ENCODE measurements at places on chromosomes 13 and 19. TPM values are rescaled to one million over a fixed set of nuclear protein-coding genes. Genes with fewer than 3 reads are reported as not detected.

Gene HIPK4
- not detected for total RNA-seq

Gene PNMA8C
- not detected for total RNA-seq

DNA sequence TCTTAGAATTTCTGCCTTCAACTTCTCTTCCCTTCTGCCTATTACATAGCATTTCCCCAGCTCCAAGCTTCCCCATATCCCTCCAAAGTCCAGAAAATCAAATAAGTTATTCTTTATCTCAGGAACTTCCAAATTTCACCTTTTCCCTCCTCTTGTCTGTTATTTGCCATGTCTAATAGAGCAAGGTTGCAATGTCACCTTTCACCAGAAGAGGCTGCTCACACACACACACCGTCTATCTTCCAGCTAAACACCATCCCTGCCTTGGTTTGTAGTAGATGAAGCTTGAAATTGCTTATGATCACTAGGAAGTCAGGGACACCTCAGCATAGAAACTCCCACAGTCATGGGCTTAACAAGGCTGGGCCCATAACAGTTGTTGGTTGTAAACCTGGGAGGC is 48.4 kb downstream of the ZNRF4 start:
- DNase-seq = no peak

GRCh38 chr19:418761-419671 is 10.1 kb upstream of the C2CD4C start:
- DNase-seq = no peak

Gene ZNF560
- total RNA-seq = not detected

DNA sequence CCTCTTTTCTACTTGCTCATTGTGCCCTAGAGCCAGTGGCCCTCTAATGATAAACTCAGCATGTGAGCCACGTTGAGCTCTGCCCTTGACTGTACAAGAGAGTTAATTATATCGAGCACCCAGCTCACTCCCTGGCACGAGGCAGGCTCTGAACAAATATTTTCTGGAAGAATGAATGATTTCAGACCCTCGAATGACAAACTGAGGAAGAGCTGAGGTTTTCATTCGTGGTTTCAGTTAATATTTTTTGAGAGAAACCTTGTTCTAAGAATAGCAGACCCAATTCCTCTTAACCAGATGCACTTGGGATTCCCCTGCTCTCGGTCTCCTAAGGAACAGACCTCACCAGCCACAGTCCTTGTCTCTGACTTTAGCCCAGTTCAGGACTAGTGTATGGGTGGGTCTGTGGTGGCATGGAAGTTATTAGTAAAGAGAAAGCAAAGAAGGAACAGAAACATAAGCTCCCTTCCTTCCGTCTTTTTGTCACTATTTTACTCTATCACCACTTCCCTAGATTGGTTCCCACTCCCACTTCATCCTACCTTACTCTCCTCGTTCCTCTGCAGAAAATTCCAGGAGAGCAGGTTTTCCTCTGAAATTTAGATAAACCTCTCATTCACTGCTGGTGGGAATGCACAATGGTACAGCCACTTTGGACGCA is 22.1 kb upstream of the WDFY2 start:
- no peak for DNase-seq

GRCh38 chr13:70408865-70409264 is 300.6 kb upstream of the KLHL1 start:
- DNase-seq = peak; percentile 23

DNA sequence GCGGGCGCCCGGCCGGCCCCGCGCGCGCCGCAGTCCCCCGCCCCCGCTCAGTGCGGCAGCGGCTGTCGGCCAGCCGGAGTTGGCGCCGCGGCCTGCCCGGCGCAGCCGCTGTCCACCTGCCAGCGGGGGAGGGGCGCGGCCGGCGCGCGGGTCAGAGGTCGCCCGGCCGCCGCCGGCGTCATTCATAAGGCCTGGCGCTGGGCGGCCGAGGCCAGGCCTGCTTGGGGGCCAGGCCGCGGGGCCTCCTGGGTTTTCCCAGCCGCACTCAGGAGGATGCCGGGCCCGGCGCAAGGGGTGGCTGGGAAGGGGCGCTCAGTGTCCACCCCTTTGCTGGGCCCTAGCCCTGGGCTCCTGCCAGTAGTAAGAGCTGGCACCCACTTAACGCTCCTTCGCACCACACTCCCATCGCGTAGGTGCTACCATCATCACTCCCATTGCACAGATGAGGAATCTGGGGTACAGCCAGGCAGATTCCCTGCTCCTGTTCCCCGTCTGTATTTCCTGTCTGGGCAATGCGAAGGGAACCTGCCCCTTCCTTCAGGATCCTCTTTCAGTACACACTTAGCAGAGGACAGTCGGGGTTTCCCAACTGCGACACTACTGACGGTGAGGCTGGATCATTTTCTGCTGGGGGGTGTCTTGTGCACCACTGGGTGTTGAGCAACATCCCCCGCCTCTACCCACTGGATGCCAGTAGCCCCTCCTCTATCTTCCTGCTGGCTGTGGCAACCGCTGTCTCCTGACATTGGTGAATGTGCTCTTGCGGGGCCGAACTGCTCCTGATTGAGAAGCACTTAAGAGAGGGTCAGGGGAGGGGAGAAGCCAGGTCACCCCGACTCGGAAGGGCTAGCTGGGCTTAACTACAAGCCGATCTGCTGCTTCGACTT is 846 bp upstream of the PRKACA start:
- no peak for DNase-seq

Gene SYCN
- total RNA-seq = not detected

DNA sequence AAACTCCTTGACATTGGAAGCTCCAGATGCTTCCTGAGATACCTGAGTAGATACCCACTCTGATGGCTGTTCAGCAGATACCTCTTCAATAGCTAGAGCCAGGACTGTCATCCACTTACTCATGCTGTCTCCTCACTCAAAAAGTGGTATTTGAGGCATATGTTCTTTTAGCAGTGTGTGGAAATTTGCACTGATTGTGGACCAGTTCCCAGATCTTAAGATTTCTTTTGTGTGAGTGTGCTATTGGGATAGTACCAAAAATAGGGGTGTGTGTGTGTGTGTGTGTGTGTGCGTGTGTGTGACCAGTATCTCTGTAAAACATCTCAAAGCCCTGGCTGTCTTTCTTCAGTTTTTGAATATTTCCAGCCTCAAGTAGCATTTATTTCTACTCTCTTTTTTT is 108.3 kb downstream of the SLITRK5 start:
- DNase-seq = no peak

- DNase-seq = no peak
Observed at GRCh38 chr13:50527612-50528509, 315.6 kb downstream of the DLEU7 start.

DNA sequence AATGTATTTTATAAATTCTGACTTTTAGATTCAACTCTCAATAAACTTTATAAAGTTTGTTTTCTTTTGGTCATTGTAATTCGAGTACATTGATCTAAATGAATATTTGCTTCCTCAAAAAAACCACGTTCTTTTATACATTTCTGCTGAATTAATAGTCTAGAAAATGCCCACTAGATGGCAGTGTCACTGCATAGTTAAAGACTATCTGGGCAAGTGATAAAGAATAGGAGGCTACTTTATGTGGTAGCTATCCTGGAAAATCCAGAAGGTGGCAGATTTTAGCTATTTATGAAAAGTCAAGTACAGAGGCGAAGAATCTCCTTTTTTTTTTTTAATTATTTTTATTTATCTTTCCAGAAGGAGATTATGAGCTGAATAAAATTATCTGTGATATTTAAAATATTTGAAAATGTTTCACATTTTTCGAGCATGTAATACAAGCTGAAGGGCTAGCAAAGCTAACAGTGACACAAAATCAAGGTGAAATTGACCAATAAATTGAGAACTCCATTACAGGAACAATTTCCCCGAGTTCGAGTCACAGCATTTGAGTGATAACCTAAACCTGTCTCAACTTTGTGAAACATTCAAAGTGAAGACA is 221.8 kb downstream of the OLFM4 start:
- DNase-seq = peak; percentile 67

Gene AMER2
- not detected for total RNA-seq

Gene ZSCAN4
- total RNA-seq = not detected

Gene WASF3
- total RNA-seq = 5.6 TPM

GRCh38 chr13:84962141-84962750 is 837.0 kb downstream of the SLITRK6 start:
- no peak for DNase-seq

- no peak for DNase-seq
Observed at GRCh38 chr19:28171983-28172382, 1041.0 kb downstream of the UQCRFS1 start.

GRCh38 chr13:77431449-77431848 is 104.1 kb upstream of the SCEL start:
- DNase-seq = no peak

Gene IGFL3
- total RNA-seq = not detected

Gene PLEKHF1
- 1.3 TPM for total RNA-seq

DNA sequence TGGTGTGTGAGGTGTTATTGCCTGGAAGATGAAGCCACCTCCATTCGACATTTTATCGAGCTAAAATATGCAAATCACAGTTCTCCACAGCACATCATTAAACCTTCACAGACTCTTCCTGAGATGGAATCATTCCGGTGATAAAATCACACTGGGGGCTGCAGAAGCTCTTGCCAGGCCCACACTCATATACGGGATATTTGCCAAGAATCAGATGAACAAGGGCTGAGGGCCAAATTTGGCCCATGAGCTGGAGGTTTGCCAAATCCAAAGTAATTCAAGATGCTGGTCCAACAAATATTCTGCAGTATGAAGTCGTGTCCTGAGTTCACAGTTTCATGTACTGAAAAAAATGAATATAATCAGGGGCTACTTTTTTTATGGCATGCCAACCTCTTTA is 16.7 kb upstream of the RXFP2 start:
- no peak for DNase-seq

DNA sequence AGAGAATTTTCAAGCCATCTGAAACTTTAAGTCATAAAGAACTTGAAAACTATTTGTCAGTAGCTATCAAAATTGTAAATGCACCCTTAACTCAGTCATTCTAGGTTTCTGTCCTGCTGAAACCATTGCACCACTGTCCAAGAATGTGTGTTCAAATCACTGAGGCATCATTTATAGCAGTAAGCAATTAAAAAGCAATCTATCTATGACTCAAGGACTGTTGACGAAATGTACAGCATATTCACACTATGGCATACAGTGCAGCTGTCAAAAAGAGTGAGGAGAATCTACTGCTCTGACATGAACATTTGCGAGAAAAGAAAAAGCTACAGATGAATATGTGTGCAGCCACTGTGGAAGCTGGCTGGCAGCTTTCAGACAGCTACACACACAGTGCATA is 71.2 kb downstream of the ING1 start:
- DNase-seq = no peak

All from NCI-H460 (cell line).